Calu3 (cell line): ENCODE measurements at places on chromosomes 7 and 10. TPM values are rescaled to one million over a fixed set of nuclear protein-coding genes. Genes with fewer than 3 reads are reported as not detected.

DNA sequence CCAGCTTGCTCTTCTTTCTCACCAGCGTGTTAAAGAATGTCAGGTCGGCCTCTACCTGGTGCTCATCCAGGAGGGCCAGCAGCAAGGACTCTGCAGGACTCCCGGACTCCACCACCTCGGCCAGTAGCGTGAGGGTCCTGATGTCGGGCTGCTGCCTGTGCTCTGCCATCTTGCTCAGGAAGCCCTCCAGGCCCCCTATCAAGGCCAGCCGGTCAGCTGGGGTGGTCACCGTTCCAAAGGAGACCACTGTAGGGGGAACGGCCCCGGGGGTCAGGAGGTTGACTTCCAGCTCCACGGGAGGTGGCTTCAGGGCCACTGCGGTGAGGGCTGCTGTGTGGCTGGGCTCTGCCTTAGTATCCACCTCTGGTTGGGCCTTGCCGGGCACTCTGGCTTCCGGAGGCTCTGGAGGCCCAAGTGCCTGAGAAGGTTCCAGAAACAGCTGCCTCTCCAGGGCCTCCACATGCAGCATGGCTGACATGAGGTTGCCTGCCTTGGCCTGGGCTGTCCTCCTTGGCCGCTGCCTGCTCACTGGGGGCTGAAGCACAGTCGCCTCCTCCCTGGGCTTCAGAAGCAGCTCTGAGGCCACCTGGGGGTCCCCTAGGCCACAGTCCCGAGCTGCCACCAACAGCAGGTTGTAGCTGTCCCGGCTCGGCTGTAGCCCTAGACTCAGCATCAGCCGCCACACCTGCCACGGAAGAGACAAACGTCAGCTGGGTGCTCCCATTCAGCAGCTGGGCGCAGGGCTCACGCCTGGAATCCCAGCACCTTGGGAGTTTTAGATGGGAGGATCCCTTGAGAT, 13.5 kb downstream of the PTCD1 start:
- no peak for DNase-seq

DNA sequence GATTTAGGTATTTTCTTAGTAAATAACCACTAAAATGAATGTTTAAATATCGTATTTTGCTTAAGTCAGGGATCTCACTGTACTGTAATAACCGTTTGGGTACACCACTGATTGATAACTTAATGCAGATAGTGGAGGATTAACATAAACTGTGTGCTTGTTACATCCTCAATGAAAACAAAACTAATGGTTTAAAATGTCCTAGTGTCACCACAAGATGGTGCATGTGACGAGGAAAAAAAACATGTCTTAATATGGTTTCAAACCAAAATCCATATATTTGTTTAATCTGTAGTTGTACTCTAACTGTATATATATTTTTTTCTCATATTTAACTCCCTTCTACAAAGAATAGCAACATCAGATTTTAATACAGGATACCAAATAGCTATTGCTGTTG, 19.2 kb downstream of the ARMC10 start:
- DNase-seq, result no peak

GRCh38 chr7:12607134-12607533, 36.6 kb downstream of the SCIN start:
- no peak for DNase-seq

- no peak for DNase-seq
These were observed 4.3 kb upstream of the NEUROG3 start for GRCh38 chr10:69577268-69578232.

- no peak for DNase-seq
These were observed 12.2 kb upstream of the GDF10 start for GRCh38 chr10:47287805-47288204.

GRCh38 chr10:4216726-4217125, 431.7 kb upstream of the KLF6 start:
- DNase-seq, result no peak

GRCh38 chr10:33052915-33053810, 95.1 kb upstream of the ITGB1 start:
- DNase-seq, result no peak

- DNase-seq, result no peak
These were observed 52.0 kb upstream of the FIGNL1 start for GRCh38 chr7:50502001-50502684.

- no peak for DNase-seq
These were observed 926.7 kb upstream of the ZNF722 start for GRCh38 chr7:63071920-63072319.

DNA sequence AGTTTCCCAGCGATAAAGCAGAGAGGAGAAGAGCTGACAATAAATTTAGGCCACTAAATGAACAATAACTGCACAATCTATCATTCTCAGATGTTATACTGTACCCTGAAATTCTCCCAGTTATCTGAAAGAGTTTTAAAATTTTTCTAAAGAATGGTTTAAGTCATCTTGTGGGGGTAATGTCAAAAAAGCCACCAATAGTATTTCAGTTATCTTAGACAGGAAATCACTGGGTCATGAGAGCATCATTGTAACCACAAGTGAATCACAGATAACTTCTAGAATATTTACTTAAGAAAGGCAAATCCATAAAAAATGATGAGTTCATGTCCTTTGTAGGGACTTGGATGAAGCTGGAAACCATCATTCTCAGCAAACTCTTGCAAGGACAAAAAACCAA, 147.1 kb downstream of the DNAJB9 start:
- no peak for DNase-seq

- DNase-seq, result no peak
These were observed 203.2 kb downstream of the ARL4A start for GRCh38 chr7:12890586-12890985.

DNA sequence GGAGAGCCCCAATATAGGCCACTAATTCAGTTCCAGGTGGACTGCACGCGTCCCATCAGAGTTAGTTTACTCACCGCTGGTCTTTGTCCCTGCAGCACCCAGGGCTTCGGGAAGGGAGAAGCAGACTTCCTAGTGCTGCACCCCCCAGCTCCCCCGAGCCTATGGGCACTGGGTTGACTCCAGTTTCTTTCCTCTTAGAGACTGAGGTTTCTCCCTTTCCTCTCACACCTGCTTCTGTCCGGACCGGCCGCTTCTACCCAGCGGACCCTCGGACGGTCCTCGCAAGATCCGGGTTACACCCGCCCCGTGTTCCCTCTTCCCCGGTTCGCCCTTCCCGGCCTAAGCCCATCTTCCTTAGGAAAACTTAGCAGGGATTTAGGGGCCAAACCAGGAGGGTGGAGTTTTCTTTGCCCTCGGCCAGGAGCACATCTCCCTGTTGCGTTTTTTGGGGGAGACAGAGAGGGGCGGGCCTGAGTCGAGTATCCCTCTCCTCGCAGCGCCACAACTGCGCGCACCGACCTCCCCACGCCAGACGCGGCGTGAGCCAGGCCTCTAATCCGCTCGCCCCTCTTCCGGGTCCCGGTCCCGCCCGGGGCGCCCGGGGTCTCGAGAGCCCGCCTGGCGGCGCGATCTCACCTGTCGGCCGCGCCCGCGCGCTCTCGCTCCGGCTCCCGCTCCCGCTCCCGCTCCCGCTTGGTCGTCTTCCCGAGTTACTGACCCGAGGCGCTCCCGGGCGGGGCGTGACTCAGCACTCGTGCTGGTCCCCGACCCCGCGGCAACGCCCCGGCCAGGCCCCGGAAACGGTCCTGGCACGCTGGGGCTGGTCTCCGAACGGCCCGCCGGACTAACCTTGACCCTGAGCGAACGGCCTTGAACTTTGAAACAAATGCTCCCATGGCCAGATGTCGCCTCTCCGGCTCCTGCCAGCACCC, at the start of gene AIFM2:
Gene AIFM2, minus strand, starts transcription at position 728 of the 932 bp plus-strand sequence. CDS start 8,741 bp downstream, outside the sequence.
- peak; percentile 87 for DNase-seq

- no peak for DNase-seq
These were observed 234.2 kb upstream of the FZD8 start for GRCh38 chr10:35876248-35876647.

GRCh38 chr7:142968229-142968628, 6.1 kb upstream of the KEL start:
- no peak for DNase-seq

GRCh38 chr10:10038348-10038747, 979.3 kb upstream of the CELF2 start:
- DNase-seq, result no peak

- DNase-seq, result no peak
These were observed 6.8 kb downstream of the BRI3 start for GRCh38 chr7:98288064-98288823.

- DNase-seq, result no peak
These were observed 50.8 kb upstream of the ABLIM1 start for GRCh38 chr10:114708717-114709335.

DNA sequence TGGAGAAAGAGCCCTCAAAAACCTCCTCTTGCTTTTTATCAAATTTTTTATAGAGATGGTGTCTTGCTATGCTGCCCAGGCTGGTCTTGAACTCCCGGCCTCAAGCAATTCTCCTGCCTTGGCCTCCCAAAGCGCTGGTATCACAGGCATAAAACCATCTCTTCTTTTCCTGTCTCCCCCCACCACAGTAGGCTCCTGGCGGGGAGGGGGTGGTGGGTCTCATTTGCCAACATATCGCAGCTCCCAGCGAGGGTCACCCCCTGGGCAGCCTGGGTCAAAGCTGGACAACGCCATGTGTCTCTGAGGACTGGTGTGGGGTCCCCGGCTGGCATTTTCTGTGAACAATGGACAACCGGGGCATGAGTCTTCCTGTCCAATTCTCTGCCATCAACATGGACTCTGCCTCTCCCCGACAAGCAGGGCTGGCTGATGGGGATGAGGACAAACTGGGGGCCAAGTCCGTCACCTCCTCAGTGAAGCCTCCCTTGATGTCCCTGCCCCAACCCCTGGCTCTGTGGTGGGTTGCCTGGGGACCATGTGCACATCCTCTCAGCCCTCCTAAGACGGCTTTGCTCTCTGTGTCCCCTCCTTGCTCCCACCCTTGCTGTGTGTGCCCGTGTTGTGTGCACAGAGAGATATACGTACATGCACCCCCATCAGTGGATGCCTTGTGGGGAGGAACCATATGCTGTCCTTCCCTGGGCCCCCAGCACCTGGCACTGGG, 86.4 kb upstream of the GNA12 start:
- DNase-seq, result no peak

- no peak for DNase-seq
These were observed 168.5 kb downstream of the TEX36 start for GRCh38 chr10:125514206-125515162.

DNA sequence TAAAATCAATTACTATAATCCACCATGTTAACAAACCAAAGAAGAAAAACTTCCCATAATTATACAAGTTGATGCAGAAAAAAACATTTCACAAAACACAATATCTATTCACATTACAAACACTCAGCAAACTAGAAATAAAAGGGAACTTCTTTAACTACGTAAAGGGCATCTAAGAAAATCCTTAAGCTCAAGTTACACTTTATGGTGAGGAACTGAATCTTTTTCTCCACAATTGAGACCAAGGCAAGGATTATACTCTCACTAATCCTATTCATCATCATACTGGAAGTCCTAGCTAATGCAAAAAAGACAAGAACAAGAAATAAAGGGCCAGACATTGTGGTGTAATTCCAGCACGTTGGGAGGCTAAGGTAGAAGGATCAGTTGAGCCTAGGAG, 159.9 kb downstream of the ZNF365 start:
- no peak for DNase-seq

The INMT gene
- total RNA-seq, result not detected in 2 replicates

The RGR gene
- not detected in 2 replicates for total RNA-seq

The ECD gene
- total RNA-seq, result 28.1 and 29.1 TPM in 2 replicates

The PGAM2 gene
- total RNA-seq, result 0.87 TPM in 1 of 2 replicates, not detected in the other

The CASP2 gene
- 51.3 and 53.8 TPM in 2 replicates for total RNA-seq

The CXCL12 gene
- total RNA-seq, result not detected in 2 replicates

The NEURL1 gene
- total RNA-seq, result 0.22 TPM in 1 of 2 replicates, not detected in the other

The GUSB gene
- total RNA-seq, result 36.5 and 43.8 TPM in 2 replicates

The PBLD gene
- 8.9 TPM in 2 replicates for total RNA-seq

The MSS51 gene
- 2.9 and 3.3 TPM in 2 replicates for total RNA-seq

The SCIN gene
- 22.6 and 28.3 TPM in 2 replicates for total RNA-seq
